ENCODE measurements at places on chromosomes 1 and 21. TPM values are rescaled to one million over a fixed set of nuclear protein-coding genes. Genes with fewer than 3 reads are reported as not detected.

Gene C8B
- not detected for total RNA-seq

Gene CHD1L
- total RNA-seq: 36.7 TPM

Gene PRELP
- 2.3 TPM for total RNA-seq

Gene CR1L
- total RNA-seq: not detected

Gene NBPF6
- not detected for total RNA-seq

Gene ERVH48-1
- not detected for total RNA-seq

Gene CROCC
- 18.9 TPM for total RNA-seq

Gene TFF3
- total RNA-seq: 0.47 TPM

Gene DIRAS3
- 3.8 TPM for total RNA-seq

Gene LCE6A
- not detected for total RNA-seq

Gene CLCNKB
- total RNA-seq: not detected

Gene ELAPOR1
- total RNA-seq: 0.23 TPM

Gene NKAIN1
- 0.08 TPM for total RNA-seq

Gene CENPF
- total RNA-seq: 0.70 TPM

Gene VCAM1
- 6.6 TPM for total RNA-seq

Gene RCOR3
- total RNA-seq: 14.5 TPM

Gene SLC25A33
- 4.2 TPM for total RNA-seq

Gene CAMK2N1
- total RNA-seq: 3.8 TPM

Gene CYP4A22
- total RNA-seq: not detected

Gene AIRE
- total RNA-seq: not detected

Gene PCP4L1
- not detected for total RNA-seq

Gene LCE1B
- total RNA-seq: not detected

Gene LRRC38
- 0.38 TPM for total RNA-seq

Gene CBR1
- total RNA-seq: 134 TPM

Gene REN
- not detected for total RNA-seq

Gene E2F2
- not detected for total RNA-seq

Gene RPTN
- total RNA-seq: not detected

Gene TRIM46
- total RNA-seq: 1.5 TPM

Gene DNAI4
- total RNA-seq: 4.1 TPM

Gene TMPRSS2
- total RNA-seq: not detected

Gene SLC2A1
- 92.6 TPM for total RNA-seq

Gene CELA3B
- total RNA-seq: not detected

Gene LENEP
- total RNA-seq: not detected

Gene TTLL7
- total RNA-seq: 3.2 TPM

Gene ASCL5
- not detected for total RNA-seq

Gene VANGL2
- 1.7 TPM for total RNA-seq

Gene CD84
- total RNA-seq: not detected

Gene GIPC2
- 0.59 TPM for total RNA-seq

Gene ECE1
- 259 TPM for total RNA-seq

Measured in smooth muscle cell of the coronary artery (primary cell).